ENCODE measurements at places on chromosomes 6 and 20.

DNA sequence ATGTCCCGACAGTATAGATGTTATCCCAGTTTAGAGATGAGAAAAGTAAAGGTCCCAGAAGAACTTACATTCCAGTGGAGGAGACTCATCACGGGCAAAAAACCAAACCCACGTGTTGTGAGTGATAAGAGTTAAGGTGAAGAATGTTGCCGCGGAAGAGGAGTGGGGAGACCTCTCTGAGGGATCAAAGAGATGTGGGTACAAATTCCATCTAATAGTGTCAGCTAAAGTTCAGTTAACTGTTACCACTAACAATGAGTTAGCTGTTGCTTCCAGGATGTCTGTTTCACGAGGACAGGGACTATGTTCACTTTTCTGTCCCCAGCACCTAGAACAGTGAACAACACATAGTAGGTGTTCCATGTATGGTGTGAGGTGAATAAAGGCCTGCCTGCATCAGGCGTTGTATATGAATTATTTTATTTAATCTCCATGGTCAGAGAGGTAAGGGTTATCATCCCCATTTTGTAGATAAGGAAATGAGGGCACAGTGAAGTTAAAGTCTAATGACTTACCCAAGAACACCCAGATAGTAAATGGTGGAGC lies 39.8 kb upstream of the RSPO4 start:
- no peak for DNase-seq

DNA sequence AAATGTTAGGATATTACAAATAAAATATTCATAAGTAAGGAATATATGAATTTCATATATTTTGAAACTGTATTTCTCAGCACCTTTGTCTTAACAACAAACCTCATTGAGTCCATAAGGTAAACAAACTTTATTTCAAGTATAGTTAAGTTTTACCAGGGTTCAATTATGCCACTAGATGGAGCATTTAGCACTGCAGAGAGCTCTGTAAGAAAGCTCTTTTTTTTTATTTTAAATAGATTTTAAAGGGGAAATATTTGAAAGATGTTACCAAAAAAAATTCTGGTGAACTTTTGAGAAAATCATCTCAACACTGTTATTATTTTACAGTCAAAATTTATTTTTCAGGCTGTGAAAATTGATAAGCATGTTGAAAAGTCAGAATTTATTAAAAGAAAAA lies 955.2 kb upstream of the EYS start:
- DNase-seq, result peak; percentile 16

- DNase-seq, result no peak
Measured at GRCh38 chr20:25491446-25492038, 84.1 kb downstream of the GINS1 start.

DNA sequence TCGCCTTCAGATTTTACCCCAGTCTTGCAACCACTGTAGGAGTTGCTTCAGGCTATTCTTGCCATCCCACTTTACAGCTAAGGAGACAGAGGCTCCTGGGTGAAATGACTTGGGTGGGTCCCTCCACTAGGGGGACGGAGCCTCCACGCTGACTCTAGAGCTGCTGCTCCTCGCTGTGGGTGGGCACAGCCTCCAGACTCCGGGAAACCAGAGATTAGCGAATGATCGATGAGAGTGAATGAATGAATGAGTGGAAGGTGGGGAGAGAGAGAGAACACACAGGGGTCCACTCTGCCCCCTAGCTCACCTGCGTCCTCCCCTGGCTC lies 10.4 kb downstream of the ZBP1 start:
- DNase-seq, result no peak

DNA sequence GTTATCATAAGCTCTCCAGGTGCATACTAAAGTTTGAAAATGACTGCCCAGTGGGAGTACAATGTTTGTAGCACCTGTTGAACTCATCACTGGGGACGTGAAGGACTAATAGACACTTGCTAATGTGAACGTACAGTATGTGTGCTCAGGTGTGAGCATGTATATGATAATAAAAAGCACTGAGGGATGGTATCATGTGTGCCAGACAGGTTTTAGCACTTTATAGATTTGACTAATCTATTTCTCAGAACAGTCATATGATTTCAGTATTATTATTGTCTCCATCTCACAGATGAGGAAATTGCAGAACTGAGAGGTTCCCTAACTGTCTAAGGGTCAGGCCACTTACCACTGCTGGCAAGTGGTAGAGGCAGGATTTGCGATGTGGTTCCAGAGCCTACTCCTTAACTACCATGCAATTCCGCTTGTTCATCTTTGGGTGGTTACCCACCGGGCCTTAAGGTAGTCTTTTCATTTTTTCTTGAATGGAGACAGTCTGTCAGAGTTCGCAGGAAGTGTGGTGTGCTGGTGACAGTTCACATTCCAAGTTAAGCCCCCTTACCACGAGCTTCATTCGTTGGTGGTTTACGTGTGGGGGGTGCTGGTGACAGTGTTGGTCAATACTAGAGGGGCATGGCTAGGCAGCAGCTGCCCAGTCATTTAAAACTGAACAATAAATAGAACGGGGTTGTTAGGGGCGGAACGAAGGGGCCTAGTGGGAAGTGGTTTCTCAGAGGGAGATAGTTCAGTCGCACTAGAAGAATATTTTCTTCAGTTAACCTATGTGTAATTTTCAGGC lies 46.8 kb downstream of the RREB1 start:
- no peak for DNase-seq

- no peak for DNase-seq
Measured at GRCh38 chr20:62674370-62674769, 32.1 kb downstream of the SLCO4A1 start.

- no peak for DNase-seq
Measured at GRCh38 chr6:35059596-35060345, 81.4 kb downstream of the TCP11 start.

DNA sequence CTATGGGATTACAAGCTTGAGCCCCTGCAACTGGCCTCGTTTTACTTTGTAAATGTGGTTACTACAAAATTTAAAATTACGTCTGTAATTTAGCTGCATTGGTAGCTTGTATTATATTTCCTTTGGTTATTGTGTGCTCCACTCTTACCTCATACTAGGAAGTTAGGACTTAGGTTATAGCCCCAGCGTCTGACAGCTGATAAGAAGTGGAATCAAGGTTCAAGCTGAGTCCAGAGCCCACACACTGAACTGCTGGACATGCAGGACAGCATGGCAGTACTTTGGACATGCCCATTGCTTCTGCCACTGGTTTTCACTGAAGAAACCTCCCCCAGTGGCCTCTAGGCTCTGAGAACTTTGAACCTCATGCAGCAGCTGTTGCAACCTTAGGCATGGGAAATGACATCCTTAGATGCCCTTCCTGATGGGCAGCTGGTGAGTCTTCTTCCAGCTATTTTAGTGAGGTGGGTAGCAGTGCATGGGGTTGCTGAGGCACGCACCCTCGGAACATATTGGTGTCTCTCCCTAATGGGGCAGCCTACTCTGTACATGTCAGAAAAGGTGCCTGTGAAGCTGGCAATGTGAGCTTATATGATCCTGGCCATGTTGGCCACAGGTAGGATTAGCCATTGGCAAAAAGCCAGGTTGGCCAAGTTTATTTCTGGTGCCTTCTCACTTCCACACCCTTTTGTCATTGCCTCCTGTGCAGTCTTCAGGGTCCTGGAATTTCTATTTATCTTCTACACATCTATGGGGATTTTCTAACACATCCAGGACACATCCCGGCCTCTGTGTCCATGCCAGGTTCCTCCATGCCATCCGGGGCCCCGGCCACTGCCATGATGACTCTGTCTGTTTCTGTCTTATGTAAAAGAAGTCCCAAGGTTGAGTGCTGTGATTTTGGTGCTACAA lies 85.3 kb downstream of the CDS2 start:
- no peak for DNase-seq

DNA sequence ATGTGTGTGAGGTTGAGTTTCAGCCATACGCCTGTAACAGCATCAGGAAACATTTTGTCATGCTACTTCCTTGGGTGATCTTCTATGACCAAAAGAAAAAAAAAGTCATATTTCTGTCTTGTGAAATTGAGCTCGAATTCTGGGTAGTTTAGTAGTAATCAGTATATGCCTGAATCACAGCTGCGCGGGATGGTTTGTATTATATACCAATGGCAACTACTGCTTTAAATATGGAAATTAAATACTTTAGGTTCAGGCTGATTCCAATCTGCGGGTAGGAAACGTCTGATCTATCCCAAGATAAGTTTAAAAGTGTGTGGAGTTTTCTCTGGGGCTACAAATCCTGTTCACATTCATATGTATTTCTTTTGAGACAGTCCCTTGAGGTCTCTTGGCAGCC lies 115.6 kb upstream of the FERMT1 start:
- no peak for DNase-seq

- DNase-seq, result no peak
Measured at GRCh38 chr20:24523661-24524060, 54.2 kb downstream of the SYNDIG1 start.

GRCh38 chr20:2820084-2820895 lies 4.1 kb downstream of the TMEM239 start:
- DNase-seq, result no peak

- no peak for DNase-seq
Measured at GRCh38 chr20:41978246-41978790, 360.1 kb upstream of the CHD6 start.

GRCh38 chr6:72757926-72758325 lies 136.1 kb downstream of the KCNQ5 start:
- DNase-seq, result no peak

GRCh38 chr6:5285081-5285480 lies 23.8 kb downstream of the FARS2 start:
- no peak for DNase-seq

GRCh38 chr6:88860310-88860709 lies 103.1 kb downstream of the RNGTT start:
- DNase-seq, result no peak

DNA sequence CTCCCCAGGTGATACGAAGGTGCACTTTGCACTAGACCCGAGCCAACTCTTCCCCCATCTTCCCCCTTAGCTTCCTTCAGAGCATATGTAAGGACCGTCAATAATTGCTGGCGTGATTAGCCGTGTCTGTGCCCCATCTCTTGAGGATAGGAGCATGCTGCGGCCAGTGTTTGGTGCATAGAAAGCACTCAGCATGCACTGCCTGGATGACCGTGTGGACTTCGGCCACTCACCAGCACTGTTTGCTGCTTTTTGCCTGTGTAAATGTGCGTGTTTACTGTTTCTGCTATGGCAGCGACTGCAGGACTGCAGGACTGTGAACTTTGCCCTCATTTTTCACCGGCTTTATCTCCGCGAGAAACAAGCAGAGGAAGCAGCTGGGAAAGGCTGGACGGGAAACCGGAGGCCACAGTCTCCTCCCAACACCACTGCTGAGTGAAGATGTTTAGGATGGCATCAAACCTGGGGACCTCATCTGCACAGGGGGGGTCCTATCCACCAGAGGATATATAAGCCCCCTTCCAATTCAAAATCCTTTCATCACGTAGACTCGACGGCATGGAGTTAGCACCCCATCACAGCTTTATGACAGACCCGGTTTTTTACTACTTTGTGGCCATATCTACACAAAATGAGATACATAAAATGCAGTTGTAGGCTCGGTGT lies 150.6 kb upstream of the AFDN start:
- no peak for DNase-seq

DNA sequence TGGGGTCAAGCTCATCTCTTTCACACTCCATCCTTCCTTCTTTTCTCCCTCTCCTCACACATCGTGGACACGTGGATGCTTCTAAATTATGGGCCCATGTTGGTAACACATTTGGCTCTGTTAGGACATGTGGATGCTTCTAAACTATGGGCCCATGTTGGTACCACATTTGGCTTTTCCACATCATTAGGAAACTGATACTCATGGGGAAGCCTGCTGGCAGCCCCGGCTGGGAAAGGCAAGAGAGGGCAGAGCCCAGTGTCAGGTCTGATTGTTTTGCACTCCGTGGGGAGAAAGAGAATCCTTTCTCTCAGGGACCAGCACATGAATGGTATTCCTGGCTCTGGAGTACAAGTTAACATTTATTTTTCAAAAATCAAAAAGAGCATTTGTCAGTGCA lies 4.0 kb upstream of the CST1 start:
- no peak for DNase-seq

DNA sequence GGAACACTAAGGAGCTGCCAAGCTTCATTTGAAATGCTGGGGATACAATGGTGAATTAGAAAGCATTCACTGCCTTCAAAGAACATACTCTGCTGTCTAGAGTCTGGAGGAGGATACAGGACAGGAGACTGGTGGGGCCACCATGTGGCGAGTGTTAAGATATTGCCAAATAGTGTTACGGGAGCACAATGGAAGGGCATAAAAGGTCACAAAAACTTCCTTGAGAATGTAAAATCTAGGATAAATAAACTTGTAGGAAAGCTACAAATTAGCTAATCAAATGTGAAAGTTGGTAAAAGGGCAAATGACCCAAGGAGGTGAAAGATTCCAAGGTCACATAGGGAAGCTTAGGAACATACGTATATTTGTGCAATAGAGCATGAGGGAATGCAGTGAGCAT lies 271.7 kb downstream of the RFPL4B start:
- DNase-seq, result no peak

DNA sequence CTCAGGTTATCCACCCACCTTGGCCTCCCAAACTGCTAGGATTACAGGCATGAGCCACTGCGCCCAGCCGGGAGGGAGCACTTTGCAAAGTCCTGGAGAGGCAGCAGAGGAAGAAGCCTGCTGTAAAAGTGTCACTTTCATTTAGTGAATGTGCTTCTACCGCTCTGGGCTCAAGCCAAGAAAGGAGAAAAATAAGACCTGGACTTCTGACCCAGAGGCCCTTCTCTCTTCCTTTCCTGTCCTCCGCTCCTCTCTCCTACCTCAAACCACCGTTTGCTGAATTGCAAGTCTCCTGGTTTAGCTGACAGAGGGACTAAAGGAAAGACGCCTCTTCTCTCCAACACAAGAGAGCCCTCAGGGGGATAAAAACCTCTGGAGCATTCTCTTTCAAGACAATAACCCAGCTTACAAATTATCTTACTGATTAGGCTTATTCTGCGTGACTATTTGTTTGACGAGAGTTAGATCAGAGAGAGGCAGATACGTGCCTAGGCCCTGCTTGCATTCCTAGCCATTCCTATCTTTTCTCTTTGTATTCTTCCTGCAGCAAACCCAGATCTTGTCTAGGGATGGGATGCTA lies 84.2 kb upstream of the SLC22A23 start:
- DNase-seq, result no peak

GRCh38 chr20:59684685-59685242 lies 80.4 kb downstream of the PHACTR3 start:
- no peak for DNase-seq

- no peak for DNase-seq
Measured at GRCh38 chr6:37283671-37284151, 25.8 kb upstream of the TMEM217 start.

DNA sequence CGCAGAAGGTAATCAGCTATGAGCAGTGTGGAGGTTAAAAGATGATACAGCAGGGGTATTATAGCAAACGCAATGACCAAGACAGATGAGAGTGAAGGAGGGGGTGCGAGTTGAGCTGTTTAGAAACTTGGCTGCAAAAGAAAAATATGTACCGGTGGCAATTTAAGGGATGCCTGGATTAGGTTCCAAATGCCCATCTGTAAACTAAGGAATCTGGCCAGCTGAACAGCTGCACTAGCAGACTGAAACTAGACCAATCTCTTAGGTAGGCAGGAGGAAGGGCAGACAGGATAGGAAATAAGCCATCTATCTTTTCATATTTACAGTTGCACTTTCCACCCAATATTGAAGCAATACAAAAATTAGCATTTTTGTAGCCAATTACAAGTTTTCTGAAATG lies 407.6 kb downstream of the HTR1B start:
- no peak for DNase-seq
